Activated naive CD4-positive, alpha-beta T cell treated with anti-CD3 and anti-CD28 coated beads for 36 hours (primary cell): ENCODE measurements at places on chromosomes 3 and 15.

- DNase-seq = no peak
Measured at GRCh38 chr3:140546649-140547048, 131.2 kb upstream of the TRIM42 start.

- DNase-seq = no peak
Measured at GRCh38 chr15:40150163-40150925, 10.5 kb upstream of the BUB1B start.

DNA sequence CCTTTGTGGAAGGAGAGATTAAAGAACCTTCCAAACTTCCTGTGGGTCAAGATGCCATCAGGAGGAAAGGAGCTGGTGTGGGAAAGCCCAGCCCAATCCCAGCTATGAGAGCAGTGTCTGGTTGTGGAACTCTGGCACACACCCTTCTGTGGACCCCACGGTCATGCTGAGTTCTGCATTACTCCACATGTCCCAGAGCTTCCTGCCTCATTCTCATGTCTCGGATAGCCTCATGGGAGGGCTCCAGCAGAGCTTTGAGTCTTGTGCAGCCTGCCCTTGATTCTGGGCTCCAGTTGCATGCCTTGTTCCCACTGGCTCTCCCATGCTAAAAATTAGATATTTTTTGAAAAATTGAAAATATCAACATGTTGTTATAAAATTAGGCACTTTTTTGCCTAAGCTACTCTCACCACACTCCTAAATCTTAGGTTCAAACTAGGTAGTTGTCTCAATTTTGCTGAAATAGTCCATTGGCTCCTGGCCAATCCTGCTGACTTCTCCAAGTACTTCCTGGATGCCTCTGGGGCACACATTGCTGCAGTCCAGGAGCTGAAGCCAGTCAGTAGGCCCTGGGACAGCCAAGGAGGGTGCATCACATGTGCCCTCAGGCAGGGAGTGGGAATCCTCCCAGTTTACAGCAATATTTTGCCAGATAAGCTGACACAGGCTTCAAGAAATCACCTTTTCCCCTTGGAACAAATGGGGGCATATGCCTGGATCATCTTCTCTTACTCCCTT lies 144.3 kb downstream of the EEFSEC start:
- no peak for DNase-seq

- no peak for DNase-seq
Measured at GRCh38 chr3:54878145-54878544, 49.7 kb downstream of the LRTM1 start.

DNA sequence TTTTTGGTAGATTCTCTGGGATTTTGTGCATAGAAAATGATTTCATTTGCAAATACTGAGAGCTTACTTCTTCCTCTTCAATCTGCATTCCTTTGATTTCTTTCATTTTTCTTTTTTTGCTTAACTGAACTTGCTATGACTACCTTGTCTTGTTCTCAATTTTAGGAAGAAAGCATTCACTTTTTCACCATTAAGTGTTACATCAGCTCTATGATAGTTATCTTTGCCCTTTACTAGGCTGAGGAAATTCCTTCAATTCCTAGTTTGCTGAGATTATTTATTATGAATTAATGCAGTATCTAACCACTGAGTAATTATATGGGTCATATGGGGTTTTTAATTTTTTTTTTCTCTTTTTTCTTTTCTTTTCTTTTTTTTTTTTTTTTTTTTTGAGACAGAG lies 172.8 kb downstream of the PEAK1 start:
- DNase-seq = no peak

DNA sequence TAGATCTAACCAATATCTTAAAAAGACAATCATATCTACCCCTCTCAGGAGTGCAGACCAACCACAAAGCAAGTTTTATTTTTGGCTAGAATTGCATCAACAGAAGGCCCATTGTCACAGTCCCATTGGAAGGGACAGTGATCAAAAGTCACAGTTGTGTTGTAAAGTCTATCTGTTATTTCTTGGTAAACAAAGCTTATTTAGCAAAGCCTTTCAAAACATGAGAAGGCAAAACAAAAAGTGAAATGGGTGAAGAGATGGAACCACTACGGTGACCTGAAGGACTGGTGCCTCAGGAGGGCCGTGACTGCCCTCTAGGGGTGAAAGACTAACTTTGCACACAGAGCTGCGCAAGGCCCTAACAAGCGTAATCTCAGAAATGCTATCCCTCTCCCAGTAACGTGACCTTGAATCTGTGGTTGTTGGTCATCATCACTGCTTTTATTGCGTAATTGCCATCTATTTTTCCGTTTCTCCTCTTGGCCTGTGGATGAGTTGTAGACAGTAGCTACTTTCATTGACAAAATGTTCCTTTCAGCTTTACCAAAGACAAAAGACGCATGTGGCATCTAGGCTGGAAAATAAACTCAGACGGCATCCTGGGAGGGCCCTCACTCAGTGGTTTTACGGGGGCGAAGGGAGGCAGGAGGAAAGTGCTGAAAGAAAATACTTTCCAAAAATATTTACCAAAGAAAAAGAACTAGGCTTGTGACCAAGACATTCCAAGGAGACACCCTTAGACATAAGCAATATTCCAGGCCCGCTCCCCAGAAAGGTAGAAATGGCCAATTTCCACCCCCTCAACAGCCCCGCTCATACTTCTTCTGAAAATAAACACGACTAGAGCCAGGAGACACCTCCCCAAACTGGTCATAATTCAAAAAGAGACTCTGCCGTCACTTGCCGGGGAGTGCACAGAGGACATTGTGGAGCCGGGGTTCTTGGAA lies 79.4 kb downstream of the FRMD4B start:
- peak; percentile 82 for DNase-seq
